ENCODE measurements at places on chromosomes 3 and 15.
A peak's percentile ranks its signal among the peaks of the same experiment; 100 is the strongest.

GRCh38 chr3:171736556-171736955, 73.7 kb downstream of the PLD1 start:
- DNase-seq, result no peak

GRCh38 chr3:19937459-19938294, 3.7 kb upstream of the EFHB start:
- DNase-seq, result no peak

DNA sequence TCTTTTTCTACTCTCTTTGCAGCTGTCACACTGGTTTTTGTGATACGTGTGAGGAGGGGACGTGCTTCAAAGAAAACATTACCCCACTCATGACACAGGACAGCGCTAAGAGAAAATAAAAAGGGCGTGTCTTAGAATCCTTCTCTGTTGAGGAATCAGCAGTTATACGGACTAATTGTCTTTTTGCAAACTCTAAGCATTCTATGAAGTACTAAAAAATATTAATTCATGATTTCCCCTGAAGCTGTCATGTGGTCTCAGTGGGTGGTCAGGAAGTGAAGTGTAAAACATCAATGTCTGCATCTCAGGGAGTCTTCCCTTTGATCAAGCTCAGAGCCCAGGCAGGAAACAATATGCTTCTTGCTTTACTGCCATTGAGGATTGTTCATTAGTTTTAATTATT, 117.5 kb upstream of the CRBN start:
- no peak for DNase-seq

- no peak for DNase-seq
These were observed 63.8 kb upstream of the ACP3 start for GRCh38 chr3:132253262-132253878.

- DNase-seq, result no peak
These were observed 60.5 kb upstream of the ACTC1 start for GRCh38 chr15:34855893-34856292.

DNA sequence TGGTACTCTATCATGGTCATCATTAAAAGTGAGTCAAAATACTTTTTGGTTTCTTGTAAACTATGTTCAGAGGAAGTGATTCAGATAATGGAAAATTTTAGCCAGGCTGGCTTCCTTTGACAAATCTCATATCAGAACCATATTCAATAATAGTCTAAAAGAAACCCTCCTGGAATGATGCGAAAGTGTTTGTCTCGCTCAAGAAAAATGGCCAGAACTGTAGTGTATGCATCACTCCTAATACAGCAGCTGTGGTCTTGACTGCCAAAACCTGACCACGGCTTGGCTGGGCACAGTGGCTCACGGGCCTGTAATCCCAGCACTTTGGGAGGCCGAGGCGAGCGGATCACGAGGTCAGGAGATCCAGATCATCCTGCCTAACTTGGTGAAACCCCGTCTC, 35.6 kb upstream of the KCNMB2 start:
- DNase-seq, result no peak

DNA sequence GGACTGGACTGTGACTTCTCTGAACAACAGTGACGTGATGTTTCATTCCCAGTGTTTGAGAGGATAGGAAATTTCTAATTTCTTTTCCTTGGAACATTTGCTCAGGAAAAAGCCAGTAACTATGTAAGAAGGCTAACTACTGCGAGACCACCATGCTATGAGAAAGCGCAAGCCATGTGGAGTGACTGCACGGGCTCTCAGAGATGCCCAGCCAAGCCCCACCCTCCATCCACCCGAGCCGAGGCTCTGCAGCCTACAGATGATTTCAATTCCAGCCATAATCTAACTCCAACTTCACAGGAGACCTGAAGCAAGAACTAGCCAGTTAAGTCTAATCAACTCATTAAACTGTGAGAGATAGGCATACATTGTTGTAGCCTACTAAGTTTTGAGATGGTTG, 124.3 kb downstream of the GREM1 start:
- DNase-seq, result no peak

GRCh38 chr3:192636517-192637444, 90.6 kb downstream of the FGF12 start:
- DNase-seq, result no peak

GRCh38 chr3:130963878-130964277, 62.7 kb downstream of the ASTE1 start:
- DNase-seq, result no peak

DNA sequence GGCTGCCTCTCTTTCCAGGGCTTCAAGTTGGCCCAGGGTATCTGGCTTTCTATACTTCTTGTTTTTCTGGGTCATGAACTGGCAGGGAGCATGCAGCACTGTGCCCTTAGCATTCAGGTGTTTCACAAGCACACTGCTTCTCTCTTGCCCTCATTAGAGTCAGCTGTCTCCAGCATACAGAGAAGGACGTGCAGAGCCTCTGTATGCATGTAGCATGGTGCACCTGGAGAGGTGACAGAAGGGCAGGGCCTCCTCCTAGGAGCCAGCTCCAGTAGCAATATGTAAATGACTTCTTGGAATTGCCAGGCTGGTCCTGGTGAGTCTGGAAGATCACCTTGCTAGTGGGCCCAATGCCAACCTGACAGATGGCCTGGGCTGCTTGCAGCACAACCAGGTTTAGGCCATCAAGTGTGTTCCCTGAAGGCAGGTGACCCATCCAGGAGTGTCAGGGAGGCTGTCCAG, 44.8 kb upstream of the ATP2C1 start:
- no peak for DNase-seq

DNA sequence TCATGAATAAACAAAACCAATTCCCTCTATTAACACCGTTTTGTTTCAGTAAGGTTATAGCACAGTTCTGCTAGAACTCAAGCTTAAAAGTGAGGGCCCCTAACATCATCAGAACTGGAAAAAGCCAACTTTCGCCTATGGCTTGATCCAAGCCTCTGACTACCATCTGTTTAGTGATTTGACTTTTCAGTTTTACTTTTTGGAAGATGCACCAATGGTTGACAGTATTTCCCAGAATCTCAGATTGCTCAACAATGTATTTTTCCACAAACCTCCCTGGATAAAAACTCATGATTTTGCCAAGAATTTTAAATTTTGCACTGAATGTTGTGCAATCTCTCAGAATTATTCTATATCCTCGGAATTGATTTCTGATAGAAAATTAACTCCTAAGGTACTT, 190.7 kb downstream of the LSAMP start:
- no peak for DNase-seq

DNA sequence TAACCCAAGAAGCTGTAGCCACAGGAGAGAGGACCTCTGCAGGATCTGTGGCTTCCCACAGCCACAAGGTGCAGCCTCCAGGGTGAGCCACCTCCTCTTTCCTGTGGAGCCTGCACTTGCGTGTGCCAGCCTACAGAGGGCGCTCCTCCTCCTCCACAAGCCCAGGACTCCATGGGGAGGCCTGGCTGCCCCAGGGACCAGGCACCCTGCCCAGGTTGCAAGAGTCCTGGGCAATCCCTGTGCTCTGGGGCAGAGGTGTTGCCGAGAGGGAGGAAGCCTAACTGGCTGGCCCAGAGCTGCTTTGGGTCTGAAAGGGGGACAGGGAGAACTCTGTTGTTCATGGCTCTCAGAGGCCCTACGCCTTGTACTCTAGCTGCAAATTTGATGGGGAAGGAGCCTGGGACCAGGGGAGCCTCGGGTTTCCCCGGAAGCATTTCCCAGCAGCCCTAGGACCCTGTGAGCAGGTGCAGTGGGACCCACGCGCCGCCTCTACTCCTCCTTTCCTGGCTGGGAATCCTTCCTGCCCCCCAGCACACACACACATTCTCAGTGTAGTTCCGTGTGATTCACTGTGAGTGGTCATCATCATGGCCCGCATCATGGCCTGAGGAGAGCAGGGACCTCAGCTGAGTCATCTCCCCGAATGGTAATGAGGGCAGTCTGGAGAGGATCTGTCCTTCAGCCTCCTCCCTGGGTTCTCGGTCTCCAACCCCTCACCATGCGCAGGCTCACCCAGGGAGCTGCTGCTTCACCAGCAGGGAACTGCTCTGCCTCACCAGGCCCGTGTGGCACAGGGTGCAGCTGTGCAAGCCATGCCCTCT, 24.3 kb downstream of the TBC1D21 start:
- no peak for DNase-seq

GRCh38 chr3:114464548-114464947, 170.7 kb downstream of the TIGIT start:
- DNase-seq, result no peak

DNA sequence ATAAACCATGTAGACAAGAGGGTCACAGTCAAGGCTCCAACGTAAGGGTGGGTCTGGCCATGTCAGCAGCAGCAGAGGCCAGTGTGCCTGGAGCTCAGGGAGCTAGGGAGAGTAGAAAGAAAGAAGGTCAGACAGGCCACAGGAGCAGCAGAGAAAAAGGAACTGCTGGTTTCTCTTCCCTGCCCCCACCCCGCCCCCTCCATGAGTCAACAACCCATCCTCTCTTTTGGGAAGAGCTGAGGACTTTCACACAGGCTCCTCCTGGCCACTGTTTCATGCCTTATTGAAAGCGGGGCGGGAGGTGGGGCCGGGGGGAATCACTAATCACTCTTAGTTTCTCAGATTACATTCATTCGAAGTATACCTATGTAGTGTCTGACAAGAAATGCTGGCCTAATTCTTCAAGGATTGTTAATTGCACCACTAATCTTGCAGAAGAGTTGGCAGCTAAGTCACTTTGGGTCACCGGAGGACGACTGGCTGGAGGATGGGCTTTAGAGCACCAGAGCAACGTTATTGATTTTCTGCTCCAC, 9.1 kb upstream of the SCG3 start:
- peak; percentile 11 for DNase-seq

DNA sequence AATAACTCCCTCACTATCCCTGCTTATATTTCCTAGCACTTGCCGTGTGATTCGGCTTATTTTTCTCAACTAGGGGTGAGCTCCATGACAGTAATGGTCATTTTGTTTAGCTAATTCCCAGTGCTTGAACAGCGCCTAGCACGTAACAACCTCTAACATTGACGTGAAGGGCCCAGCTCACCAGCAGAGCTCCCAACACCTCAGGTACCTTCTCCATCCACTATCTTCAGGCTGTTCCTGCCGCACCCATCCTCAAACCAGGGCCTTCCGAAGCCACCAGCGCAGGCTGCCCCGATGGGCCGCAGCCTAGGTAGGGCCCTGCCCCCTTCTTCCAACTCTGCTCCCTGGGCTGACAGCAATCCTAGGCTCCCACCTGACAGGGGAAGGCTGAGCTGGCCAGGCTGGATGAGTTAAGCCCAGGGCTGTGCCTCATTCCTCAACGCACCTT, 751 bp upstream of the RPS17 start:
- no peak for DNase-seq

DNA sequence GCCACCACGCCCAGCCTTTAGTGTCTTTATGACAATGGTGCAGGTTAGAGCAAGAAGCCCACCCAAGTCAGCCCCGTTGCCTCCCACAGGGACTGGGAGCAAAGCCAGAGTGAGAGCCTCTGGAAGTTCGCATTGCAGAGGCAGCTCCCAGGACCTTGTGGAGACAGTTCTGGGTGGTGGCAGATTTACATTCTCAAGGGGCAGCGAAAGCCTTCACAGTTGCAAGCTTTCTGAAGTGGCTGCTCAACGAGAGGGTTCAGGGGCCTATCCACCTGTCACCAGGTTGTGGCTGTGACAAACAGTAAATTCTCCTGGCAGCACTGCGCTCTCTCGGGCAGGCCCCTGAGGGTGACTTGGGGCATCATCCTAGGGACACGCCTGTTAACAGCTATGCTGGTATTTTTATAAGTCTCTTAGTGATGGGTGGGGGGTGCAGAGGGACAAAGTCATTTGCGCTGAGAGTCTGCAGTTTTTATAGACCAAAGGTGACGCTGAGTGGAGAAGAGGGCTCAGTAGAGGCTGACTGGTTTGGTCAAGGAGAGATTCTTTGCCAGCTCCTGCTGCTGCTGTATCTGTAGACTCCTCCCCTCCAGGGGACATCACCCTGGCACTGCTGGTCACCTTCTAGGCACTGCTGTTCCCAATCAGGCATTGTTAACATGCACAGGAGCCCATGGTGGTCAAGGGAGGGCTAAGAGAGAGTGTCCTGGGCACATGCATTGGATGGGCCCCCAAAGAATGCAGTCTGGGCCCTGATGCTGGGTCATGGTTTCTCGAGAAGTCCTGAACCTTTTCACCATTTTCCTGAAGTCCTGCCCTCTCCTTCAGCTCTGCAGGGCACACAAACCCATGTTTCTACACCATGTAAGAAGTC, 57.5 kb upstream of the KLF13 start:
- DNase-seq, result no peak

DNA sequence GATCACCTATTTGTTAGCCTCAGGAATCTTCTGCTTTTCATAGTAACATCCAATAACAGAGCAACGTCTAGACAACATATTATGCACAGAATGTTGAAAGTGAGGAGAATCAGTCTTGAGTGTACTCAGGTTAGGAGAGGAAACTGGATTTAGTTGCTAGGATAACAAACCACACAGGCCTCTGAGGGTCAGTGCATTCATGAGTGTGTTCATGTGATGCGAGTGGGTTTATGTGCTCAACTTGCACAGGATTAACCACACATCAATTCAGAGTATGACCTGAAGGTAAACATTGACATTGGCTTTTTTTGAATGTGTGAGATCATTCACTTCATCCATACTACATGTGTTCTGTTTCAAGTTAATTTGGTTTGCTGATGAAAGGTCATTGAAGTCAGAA, 287.6 kb downstream of the DIPK2A start:
- DNase-seq, result no peak

DNA sequence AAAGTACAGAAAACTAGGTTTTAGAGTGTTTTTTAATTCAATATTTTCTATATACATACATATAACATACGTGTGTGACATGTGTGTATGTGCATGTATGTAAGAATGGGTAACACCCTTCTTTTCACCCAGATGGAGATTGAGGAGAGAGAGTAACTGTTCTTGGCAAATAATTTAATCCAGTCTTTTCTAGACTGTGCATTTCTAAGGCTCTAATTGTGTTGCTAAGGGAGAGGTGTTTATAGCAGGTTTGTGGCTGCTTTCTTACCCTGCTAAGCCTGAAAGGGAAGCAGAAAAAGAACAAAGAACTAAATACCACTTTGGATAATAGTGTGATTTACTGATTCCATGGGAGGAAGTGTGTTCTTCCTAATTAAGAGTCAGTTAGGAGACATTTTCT, 46.0 kb upstream of the ALDH1L1 start:
- no peak for DNase-seq

DNA sequence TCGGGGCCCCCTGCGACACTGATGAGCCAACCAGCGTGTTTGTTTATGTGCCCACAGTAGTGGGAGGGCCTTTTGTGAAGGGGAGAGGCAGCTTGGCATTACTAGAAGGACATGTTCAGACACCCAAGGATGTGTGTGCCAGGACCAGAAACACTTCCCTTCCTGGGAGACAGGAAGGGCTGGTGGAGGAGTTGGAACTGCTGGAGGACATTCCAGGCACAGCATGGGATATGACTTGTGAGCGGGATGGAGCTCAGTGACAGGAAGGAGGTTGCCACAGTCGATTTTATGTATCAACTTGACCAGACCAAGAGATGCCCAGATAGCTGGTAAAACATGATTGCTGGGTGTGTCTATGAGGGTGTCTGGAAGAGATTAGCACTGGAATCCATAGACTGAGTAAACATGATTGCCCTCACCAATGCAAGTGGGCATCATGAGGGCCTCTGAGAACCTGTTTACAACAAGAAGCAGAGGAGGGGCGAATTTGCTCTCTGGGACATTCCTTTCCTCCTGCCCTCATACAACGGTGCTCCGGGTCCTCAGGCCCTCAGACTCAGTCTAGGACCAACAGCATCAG, 106.4 kb upstream of the TLE3 start:
- DNase-seq, result no peak

Data from C1 segment of cervical spinal cord (tissue), 14 donors.